ENCODE measurements at places on chromosomes 11 and 22.

- no peak for DNase-seq
Observed at GRCh38 chr11:118223992-118224391, 819 bp downstream of the JAML start.

DNA sequence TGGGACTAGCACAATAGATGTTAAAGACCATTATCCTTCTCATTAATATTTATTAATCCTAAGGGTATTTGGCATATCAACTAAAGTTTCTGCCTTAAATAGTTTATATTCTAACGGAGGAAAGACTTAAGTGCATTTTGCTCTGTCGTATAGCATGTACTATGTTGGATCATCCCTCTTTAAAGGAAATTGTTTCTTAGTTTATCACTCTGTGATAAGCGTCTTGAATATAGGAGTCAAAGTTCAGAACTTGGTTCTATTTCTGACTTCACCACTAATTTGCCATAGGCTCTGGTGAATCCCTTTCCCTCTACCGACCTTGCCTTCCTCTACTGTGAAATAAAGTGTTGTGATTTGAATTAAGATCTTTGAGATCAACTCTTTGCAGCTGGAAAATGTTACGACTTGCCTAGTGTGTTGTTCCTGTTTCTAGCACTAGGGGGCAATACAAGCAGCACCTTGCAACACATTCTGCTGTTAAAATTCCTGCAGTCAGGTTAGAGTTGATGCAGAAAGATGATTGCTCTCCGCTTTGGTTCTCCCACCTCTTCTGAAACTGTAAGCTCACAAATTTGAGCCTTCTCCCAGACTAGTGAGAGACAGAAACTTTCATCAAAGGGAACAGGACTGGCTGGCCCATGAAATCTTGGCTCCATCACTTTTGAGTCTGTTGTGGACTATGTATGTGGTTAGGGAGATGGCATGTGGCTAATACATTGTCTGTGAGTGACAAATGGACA is 27.8 kb upstream of the ZNRF3 start:
- no peak for DNase-seq

GRCh38 chr11:102110761-102111010 is 439 bp downstream of the YAP1 start:
- DNase-seq = no peak

DNA sequence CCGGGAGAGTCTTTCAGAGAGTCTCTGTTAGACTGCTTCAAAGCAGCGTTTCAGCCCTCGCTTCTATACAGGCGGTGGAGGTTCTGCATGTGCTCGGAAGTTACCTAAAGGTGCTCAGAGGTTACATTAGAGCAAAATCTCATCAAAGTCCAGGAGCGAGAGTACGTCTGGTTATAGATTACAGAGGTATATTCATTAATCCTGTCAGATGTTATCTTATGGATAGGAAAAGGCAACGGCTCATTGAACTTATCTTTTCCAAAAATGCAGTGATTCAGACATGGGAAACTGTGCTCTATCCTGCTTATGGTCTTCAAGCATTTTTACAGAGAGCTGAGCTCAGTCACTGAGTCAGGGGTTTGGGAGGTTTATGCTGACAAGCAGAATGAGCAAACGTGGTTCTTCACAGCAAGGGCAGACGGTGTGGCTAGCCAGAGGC is 9.1 kb upstream of the ZBED5 start:
- DNase-seq = no peak

Measured in aorta (tissue), 5 donors.